Glutamatergic neuron (in vitro differentiated cells): ENCODE measurements at places on chromosomes 5 and 9.

- DNase-seq: no peak
Observed at GRCh38 chr5:172956936-172957335, 2.3 kb upstream of the RPL26L1 start.

- DNase-seq: no peak
Observed at GRCh38 chr9:137168573-137168903, 1.3 kb downstream of the LRRC26 start.

DNA sequence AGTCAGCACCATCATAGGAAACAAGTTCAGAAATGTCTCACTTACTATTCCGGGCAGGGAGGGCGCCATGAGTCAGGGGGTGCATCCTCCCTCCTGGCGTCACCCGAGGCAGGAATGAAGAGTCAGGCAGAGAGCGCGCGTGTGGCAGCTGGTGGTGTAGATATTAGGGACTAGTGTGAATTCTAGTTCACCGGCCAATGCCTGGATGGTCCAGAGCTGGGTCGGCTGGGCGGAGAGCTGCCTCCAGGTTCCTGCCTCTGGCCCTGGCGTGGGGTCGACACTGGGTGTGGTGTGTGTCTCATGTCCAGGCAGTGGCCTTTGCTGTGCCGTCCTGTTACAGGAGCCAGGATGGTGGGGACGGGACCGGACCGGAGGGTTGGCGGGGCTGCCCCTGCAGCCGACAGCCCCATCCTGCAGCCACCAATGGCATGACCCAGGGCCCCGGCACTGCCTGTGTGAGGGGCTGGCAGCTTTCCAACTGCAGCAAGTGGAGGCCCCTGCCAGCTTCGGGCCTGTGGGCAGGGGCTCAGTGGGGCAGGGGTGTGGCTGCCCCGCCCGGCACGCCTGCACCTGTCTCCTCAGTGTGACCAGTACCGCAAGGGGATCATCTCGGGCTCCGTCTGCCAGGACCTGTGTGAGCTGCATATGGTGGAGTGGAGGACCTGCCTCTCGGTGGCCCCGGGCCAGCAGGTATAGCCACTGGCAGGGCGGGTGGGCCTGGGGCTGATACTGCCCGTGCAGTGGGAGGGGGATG, 9.1 kb downstream of the DIPK1B start:
- no peak for DNase-seq

- DNase-seq: no peak
Observed at GRCh38 chr9:38006163-38006562, 62.9 kb downstream of the SHB start.

DNA sequence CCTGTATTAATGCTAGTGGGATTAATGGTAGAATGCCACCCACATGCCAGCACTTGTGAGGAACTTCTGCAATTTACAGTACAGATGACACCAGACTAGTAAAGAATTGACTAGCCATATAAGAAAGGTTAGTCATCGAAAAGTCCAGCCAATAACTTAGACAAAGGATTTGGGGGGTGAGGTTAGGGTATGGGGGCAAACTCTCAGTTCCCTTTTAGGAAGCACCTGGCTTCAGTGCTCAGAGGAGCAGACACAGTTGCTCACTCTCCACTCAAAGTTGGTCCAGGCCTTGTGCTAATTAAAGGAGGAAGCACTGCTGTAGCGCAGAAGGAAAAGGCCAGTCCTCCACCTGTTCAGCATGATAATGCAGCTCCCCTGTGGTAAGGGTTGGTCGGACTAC, 25.2 kb downstream of the TGFBR1 start:
- DNase-seq: no peak
